ENCODE measurements at places on chromosomes 7 and 10.

DNA sequence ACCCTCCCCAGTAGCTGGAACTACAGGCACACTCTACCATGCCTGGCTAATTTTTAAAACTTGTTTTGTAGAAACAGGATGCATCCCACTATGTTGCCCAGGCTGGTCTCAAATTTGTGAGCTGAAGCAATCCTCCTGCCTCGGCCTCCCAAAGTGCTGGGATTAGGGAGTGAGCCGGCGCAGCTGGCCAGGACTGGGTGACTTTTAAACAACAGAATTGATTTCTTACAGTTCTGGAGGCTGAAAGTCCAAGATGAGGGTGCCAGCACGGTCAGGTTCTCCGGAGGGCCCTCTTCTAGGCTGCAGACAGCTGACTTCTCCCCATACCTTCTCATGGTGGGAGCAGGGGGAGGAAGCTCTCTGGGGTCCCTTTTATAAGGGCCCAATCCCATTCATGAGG is 75.2 kb upstream of the CHST15 start:
- DNase-seq = no peak

DNA sequence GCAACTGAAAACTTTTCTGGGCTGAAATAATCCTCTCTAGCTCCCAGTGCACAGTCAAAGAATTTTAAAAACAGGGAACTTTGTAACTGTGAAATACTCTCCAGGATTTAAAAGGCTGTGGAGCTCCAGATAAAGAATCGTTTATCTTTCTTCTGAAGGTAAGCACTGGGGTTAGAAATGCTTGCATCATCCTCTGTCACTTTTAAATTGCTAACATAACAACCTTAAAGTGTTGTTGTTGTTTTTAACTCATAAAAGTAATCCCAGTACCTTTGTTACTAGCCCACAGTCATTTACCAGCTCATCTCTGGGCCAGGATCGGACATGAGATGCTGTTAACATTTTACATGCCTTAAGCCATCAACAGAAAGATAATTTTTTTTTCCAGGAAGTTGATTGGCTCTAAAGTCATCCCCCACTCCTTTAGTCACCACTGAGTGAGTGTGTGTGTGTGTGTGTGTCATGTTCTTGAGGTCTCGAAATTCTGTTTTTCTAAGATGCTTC is at the start of gene SLC39A12:
TSS of gene SLC39A12 (plus strand) at position 51 of the 504 bp plus-strand sequence. CDS start 1,359 bp downstream, outside the sequence.
- DNase-seq = no peak

DNA sequence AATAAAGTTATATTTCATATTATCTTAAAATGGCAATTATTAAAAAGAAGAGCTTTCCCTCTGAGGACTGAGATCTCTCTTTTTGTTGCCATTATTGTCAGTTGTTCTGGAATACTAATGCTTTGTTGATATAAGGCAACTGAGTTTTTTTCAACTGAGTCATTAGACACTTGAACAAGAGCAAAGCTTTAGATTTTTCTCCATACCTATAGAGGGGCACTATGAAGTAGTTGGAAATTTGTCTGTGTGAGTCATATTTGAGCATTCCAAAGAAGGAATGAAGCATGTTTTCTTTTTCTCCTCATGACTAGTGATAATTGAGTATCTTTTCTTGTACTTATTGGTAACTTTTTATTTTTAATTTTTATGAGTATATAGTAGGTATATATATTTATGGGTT is 24.5 kb downstream of the RPA3 start:
- no peak for DNase-seq

DNA sequence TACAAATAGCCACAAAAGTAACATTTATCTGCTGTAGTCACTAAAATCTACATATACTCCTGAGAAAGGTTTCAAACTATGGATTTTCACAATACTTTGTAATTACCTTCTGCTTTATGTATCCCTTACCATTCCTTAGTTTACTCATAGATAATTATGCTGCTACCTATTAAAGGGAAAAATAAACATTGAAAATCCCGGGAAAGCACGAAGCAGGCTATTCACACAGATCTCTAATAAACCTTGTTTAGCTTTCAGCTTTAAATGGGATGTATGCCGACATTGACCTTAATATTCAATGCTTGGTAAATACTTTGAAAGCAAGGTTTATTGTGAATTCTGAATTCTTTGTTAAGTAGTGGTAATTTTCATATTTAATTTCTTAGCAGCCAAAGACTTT is 58.5 kb upstream of the SMIM30 start:
- no peak for DNase-seq

GRCh38 chr10:29957907-29958331 is 101.5 kb downstream of the JCAD start:
- DNase-seq = no peak

DNA sequence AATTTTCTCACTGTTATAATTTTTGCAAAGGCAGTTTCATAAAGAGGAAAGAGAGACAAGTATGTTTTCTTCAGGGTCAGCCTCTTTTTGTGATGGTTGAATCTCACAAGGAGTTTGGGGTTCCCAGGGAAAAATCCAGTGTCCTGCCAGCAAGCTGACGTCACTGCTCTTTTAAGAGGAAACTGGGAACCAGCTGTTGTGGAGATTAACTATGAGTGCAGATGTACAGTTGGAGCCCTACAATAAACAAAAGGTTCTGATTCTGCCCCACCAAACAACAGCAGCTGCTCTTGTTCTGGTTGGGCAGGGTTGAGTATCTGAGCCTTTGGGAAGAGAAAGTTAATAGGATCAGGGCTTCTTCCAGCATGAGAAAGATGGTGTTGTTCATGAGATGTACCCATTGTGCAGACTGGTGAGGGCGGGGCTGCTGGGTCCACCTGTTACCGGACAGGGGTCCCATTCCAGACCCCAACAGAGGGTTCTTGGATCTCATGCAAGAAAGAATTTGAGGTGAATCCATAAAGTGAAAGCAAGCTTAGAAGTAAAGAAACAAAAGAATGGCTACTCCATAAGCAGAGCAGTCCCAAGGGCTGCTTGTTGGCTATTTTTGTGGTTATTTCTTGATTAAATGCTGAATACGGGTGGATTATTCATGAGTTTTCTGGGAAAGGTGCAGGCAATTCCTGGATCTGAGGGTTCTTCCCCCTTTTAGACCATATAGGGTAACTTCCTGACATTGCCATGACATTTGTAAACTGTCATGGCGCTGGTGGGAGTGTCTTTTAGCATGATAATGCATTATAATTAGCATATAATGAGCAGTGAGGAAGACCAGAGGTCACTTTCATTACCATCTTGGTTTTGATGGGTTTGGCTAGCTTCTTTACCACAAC is 12.5 kb downstream of the PRF1 start:
- DNase-seq = no peak

DNA sequence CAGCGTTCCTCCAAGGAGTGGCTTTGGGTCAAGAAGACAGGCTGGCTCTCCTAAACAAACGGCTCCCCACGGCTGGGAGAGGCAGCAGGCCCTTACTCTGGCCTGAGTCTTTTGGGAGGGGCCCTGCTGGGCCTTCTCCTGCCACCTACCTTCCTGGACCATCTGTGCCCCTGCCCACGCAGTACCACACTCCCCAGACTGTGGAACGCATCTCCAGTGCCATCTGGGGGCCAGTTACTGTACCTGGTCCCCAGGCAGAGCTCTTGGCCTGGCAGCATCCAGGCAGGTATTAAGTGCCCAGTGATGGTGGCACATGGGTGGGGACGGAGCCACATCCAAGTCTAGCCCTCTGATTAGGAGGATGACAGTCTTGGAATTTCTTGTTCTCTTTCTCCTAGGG is 14.4 kb downstream of the ALKBH4 start:
- peak; percentile 43 for DNase-seq

- DNase-seq = no peak
Measured at GRCh38 chr10:60170250-60170649, 219.4 kb downstream of the ANK3 start.

DNA sequence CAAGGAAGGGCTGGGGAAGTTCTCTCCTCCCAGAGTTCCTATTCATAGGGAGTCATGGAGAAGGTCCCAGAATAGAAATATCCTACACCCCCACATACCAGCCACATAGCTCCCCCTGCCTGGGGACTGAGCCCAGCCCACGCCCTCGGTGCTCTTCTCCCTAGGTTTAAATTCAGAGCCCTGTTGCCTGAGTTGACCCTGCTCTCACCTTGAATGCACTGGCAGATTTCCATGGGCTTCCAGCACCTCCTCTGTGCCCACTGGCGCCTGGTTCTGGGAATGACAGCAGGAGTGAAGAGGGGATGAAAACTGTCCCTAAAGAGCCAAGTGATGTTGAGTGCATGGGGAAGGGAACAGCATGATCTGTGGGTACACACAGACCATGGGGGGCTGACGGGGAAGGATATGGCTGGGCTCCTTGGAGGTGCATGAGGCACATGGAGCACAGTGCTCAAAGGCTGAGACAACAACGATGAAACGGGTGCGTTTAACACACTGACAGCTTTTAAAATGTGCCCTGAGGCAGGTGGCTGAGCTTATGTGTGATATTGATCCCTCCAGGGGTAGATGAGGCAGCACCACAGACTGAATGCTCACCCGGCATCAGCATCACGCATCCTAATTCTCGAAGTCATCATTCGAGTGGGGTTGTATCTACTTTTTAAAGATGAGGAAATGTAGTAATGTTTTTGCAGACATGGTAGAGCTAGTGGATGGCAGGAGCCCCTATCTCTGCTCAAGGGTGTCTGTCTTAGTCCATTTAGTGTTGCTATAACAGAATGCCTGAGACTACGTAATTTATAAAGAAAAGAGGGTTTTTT is 53.7 kb upstream of the IGFBP3 start:
- DNase-seq = no peak

- no peak for DNase-seq
Measured at GRCh38 chr10:79298403-79299244, 48.6 kb upstream of the PPIF start.

DNA sequence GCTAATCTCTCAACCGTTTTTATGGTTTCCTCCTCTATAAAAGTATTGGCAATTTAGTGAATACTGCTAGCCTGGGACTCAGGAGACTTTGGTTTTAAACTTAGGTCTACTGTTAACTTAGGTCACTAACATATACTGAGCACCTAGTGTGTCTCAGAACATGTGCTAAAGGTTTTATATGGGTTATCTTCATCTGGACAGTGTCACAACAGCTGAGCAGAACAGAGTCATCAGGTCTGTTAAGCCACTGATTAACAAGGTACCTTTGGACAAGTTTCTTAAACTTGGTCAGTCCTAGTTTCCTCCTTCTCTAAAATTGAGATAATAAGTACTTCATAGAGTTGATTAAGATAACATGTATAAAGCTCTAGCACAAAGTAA is 30.6 kb downstream of the NET1 start:
- DNase-seq = no peak

GRCh38 chr7:127765150-127765549 is 113.2 kb downstream of the SND1 start:
- DNase-seq = no peak

- no peak for DNase-seq
Measured at GRCh38 chr10:124273141-124273540, 145.6 kb downstream of the OAT start.

- DNase-seq = no peak
Measured at GRCh38 chr7:80257756-80258155, 123.1 kb downstream of the GNAI1 start.

GRCh38 chr7:123054357-123055133 is 59.0 kb upstream of the TAS2R16 start:
- DNase-seq = no peak

GRCh38 chr10:96229568-96230030 is 41.8 kb downstream of the BLNK start:
- DNase-seq = peak; percentile 75

GRCh38 chr10:31761156-31761555 is 167.5 kb downstream of the ARHGAP12 start:
- DNase-seq = no peak

GRCh38 chr10:100969187-100970075 is at the start of gene SEMA4G:
Gene SEMA4G, plus strand, starts transcription at chr10:100969504. Its CDS starts 3,409 bp downstream, at chr10:100972913.
- DNase-seq = peak; percentile 42

GRCh38 chr10:7243873-7244272 is 167.0 kb downstream of the SFMBT2 start:
- no peak for DNase-seq

GRCh38 chr10:49253340-49253906 is 45.5 kb upstream of the C10orf71 start:
- no peak for DNase-seq

DNA sequence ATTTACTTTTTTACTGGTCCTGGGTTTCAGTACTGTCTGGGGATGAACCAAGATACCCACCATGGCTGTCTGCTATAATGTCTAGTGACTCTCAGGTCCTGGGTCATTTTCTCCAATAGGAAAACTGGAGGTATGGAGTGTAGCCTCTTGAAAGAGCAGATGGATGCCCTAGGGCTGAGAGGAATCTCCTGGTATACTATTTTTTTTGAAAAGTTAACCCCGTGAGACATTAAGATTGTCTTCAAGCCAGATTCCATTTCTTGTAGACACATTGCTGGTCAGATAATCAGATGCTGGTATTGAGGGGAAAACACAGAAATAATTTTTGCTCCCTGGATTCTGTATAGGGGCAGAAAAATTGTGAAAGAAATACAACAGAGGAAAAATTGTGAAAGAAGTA is 97.3 kb downstream of the ZNF680 start:
- DNase-seq = no peak

DNA sequence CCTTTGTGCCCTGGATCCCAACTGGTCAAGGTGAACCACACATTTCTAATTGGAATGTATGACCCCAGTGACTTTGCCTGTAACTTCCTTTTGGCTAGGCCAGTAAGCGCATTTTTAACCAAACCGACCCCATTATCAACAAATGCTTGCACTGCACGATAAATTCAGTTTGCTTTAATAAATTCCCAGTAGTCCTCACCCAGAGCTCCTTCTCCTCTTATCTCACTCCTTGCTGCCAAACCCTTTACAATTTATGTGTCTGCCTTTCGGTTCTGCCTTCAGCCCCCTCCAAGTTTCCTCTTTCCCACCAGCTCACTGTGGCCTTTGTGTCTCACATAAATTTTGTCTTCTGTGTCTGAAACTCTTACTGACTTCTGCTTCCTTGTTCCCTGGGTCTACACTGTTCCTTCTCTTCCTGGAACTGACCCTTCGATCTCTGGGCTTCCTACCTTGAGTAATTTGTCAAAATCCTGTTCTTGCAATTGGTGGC is 59.0 kb downstream of the TBXAS1 start:
- DNase-seq = no peak

DNA sequence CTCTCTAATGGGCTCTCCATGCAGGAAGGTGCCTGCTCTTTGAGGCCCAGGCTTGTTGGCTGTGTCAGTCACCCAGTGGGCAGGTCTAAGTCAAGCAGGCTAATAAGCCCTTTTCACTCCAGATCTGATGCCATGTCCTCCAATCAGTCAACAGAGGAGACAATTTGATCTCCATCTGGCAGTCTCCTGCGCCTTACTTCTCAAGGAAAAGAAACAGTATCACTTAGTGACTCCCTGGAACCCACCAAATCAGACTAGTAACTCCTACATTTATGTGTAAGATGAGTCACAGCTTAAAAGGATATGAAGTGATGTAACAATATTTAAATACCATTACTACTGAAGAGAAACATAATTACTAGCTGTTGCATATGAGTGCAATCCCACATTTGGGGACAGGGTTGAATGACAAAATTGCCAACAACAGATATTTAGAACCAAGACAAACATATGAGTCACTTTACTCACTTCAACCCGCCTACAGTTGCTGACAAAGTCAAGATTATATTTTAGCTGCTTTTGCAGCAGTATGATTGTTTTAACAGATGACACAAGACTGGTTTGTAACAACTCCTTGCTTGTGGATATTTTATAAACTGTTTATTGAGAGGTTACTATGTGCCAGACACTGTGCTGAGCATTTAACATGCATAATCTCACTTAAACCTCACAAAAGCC is 72.1 kb downstream of the USP6NL start:
- peak; percentile 16 for DNase-seq

GRCh38 chr7:158498443-158499081 is 89.1 kb downstream of the PTPRN2 start:
- no peak for DNase-seq

GRCh38 chr7:103598326-103598905 is 152.4 kb upstream of the SLC26A5 start:
- no peak for DNase-seq

- DNase-seq = no peak
Measured at GRCh38 chr10:71774916-71775702, 1.8 kb upstream of the VSIR start.

Measured in stimulated activated naive CD8-positive, alpha-beta T cell treated with anti-CD3 and anti-CD28 coated beads, Interleukin-15, amount 100 ng/mL, for 72 hours (primary cell).